Left lobe of liver (tissue), 2 donors: ENCODE measurements at places on chromosomes 4 and X.

- no peak for DNase-seq
Observed at GRCh38 chr4:169963998-169964397, 62.2 kb downstream of the MFAP3L start.

GRCh38 chrX:74578137-74578536, 36.3 kb downstream of the RLIM start:
- no peak for DNase-seq

DNA sequence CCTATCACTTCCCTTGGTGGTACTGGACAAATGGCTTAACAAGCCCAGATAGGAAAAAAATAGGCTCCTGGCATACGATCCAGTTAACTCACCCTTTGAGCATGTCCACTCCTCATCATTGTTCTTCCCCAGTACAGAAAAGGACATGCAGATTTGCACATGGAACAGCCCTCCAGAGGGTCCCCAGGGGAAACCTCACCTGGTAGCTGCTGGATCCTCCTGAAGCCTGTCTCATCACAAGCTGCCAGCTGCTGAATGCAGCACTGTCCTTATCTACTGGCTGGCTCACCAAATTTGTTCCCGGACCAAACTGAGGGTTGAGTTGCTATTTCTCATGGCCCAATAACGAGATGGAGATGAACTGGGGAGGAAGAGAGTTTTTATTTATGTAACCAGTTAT, 49.4 kb downstream of the SERTM2 start:
- no peak for DNase-seq

DNA sequence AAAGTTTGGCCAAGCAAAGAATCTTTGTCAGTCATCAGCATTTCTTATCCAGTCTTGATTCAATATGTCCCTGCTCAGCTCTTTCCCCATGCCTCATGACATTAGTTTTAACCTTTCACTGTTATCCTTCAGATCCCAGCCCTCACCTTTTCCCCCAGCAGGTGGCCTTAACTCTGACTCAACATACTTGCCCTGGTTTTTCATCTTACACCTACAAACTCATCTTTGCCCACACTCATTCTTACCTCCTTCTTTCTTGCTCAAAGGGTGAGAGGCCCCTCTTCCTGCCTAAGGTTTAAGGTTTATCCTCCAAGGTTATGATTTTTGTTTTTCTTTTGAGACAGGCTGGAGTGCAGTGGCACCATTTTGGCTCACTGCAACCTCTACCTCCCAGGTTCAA, 10.6 kb upstream of the ANXA5 start:
- DNase-seq: no peak

DNA sequence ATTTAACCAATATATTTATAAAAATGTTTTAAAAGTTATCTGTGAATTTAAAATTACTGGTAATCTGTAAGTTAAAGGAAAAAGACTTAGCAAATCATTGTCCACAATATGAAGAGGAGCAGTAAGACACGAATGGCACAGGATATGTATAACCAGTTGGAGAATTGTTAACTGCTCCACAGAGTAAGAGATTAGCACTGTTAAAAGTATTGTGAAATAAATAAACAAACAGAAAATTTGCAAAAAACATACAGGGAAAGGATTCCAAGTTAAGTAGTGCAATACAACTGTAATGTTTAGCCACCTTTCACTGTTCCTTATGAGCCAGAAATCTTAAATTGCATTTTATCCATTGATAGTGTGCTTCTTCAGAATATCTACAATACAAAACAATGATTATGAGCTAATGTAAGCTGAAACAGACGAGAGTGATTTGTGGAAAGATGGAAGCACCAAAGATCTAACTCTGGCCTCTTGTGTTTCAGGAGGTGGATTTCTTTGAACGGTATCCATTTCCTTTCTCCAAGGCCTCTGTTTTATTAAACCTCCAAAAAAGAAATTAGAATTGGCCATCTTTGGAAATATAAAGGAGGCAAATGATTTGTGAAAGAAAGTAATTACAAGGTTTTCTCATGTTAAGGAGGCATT, 188.4 kb downstream of the UNC5C start:
- DNase-seq: no peak

DNA sequence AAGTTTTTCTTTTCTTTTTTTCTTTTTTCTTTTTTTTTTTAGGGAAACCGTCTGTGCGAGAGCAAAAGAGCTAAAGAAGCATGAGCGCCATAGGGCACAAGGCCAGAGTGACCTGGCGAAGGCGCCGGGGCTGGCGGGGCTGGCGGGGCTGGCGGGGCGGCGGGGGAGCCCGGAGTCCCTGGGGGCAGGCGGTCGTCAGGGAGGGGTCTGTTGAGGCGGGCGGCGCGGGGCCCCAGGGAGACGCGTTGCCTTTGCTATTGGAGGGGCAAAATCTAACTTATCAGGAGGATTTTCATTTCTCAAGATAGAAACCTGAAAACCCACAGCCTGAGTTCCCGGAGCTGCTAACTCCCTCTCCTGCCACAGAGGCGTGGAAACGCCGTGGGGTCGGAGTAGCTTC, 135.6 kb upstream of the SMAD1 start:
- no peak for DNase-seq

DNA sequence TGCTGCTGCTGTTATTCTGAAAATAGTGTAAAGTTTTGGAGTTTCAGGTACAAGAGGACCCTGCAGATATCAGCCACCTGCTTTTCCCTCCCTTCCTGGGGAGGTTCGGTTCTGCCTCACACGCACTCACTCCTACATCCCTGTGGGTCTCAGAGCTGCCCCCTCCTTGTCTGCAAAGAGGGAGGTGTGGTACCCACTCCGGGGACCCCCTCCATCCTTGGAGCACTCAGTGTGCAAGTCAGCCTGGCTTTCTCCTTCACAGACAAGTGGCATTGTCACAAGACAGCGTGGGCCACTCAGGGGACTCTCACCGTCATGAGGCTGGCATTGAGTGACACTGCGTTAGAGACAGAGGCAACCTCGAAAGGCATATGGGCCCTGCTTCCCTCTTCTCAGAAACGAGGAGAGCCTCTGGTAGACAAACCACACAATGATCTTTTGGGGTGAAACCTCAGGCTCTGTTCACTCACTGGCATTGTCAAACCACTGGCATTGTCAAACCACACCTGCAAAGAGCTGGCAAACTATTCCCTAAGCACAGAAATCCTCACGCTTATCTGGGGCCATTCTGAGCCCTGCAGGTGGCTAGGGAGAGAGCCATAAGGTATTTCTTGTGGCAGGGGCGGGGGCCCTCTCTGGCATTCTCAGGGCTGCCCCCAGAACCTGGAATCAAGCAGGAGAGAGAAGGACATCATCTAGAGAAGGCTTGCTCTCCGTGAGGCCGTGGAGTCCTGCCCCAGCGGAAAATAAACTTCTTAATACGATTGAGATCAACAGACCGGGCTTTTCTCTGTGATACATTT, 285.0 kb downstream of the SHOX start:
- peak; percentile 18 for DNase-seq

DNA sequence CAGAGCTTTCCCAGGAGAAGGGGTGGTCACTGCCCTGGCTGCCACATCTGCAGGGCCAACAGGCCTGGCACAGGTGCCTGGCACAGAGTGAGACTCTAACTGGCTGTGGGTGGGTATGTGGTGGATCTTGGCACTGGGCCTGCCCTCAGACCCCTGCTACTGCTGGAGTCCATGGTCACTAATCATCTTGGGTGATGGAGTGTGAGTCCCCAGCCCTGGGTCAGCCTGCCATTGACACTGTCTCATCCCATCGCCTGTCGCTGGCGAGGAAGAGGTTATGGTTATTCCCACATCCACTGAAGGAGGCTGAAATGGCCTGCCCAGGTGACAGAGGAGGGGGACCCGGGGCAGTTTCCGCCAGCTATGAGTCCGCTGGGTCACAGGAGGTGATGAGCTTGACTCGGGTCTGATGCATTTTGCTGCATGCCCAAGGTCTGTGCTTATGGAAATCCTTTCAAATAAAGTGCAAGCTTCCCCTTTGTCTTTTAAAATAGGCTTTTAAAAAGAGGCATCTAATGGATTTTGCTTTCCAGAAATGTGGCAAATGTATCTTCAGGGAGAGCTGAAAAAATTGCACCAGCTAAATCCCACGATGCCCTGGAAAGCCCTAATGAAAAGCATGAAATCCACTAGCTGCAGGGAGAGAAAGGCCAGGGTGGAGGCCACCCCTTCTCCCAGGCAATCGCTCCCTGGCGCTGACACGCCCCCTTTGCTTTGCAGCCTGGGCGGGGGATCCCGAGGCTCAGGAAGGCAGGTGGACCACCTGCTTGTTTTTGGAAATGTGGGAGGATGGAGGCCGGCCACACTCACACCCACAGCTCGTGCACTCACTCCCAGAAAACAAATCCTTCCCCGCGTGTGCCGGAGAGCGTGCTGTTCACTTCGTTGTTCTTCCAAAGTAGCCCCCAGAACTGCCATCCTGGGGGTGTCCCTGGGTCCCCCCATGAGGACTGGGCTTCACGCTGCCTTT, 54.9 kb downstream of the ABLIM2 start:
- no peak for DNase-seq

- DNase-seq: no peak
Observed at GRCh38 chr4:189255636-189256035, 685.0 kb upstream of the FRG1 start.

GRCh38 chr4:118124997-118125396, 90.7 kb downstream of the NDST3 start:
- no peak for DNase-seq

- DNase-seq: no peak
Observed at GRCh38 chr4:48196758-48197504, 62.9 kb upstream of the TXK start.

GRCh38 chr4:123995936-123996335, 599.3 kb downstream of the SPRY1 start:
- DNase-seq: no peak

GRCh38 chr4:95362906-95363558, 185.7 kb downstream of the UNC5C start:
- DNase-seq: no peak

DNA sequence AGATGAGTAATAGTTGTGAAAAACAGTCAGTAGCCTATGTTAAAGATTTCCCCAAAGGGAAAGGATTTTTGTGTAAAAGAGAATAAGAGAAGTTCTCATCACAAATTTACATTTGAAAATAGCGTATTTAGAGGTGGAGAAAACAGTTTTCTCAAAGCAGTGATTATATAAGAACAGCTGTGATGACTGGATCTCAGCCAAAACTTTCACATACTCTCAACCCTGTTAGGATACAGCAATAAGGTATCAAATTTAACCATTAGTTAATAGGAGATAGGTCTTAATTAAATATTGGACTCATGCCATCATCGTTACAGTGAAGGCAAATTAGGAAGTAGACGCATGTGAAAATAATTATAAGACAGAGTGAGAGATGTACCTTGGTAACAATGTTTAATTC, 622.7 kb downstream of the PCDH18 start:
- no peak for DNase-seq

- DNase-seq: no peak
Observed at GRCh38 chr4:18075823-18076433, 54.4 kb upstream of the LCORL start.

- DNase-seq: no peak
Observed at GRCh38 chr4:7058792-7059191, 9.1 kb downstream of the GRPEL1 start.

GRCh38 chr4:138909587-138909986, 106.0 kb upstream of the NOCT start:
- DNase-seq: no peak

DNA sequence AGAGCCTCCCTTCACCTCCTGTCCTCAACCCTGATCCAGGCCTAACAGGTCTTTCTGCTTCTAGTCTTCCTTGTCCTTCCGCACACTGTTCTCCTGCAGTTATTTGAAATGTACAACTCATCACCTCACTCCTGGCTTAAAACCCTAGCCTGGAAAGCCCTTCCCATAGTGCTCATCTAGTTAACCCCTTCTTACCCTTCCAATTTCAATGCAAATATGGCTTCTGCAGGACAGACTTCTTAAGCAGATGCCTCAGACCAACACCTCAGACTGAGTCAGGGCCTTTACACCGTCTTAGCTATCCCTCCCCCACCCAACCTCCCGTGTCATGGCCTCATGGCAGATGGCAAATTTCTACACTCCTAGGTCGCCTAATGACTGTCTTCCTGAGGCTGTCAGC, 130.4 kb downstream of the BCOR start:
- no peak for DNase-seq

DNA sequence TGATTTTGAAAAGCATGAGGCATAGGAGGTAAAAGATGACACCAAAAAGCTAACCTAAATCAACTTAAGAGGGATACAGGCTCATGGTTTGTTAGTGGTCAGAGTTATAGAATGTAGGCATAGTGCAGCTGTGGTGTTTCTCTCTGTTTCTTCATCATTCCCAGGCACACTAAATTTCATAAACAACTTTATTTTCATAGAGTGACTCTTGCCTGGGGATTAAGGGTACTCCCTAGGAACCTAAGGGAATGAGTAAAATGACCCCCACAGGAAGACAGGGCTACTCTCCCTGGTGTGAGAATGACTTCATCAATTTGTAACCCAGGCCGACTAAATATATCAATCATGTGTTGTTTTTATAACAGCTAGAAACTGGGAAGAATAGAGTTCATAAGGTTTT, 11.1 kb downstream of the FABP2 start:
- no peak for DNase-seq

DNA sequence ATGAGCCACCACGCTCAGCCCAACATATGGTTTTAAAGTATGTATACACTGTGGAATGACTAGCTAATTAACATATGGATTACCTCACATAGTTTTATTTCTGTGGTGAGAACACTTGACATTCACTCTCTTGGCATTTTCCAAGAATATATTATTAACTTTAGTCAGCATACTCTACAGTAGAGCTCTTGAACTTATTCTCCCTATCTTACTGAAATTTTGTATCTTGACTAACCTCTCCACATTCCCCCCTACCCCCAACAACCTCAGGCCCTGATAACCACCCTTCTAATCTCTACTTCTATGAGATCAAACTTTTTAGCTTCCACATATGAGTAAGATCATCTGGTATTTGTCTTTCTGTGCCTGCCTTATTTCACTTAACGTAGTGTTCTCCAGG, 38.6 kb upstream of the AGA start:
- DNase-seq: no peak

DNA sequence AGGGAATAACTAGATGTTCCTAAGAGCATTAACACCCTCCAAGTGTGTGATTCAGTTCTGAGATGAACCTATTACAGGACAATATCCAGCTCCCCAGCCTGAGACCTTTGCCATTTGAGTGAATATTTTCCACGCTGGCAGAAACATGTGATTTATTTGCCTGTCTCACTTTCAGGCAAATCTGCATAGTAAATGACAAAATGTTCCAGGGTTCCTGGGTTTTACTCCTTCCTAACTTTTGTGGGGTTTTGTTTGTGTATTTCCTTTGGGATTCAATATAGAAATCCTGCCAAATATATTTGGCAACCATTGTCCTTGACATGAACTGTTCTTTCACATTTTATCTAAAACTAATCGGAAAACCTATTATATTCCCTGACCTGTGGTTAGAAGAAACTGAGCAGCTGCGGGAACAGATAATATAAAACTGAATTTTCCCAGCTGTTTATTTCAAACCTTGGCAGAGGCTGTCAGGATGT, 12.5 kb downstream of the F8 start:
- DNase-seq: peak; percentile 43

DNA sequence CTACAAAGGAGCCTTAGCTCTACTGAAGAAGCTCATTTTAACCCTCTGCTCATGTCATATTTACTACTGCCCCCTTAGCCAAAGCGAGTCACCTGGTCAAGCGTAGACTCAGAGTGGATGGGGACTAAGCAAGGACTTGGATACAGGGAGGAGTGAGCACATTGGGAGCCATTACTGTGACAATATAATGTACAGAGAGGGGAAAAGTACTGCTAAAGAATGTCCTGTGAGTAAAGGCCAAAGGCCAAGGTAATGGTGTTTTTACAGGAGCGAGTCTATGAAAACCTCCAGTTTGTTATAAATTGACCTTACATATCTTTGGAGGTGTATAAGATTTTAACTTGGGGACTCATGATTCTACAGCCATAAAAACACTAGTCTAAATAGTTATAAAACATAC, 10.6 kb upstream of the GK start:
- DNase-seq: no peak

- DNase-seq: no peak
Observed at GRCh38 chrX:19377799-19378198, 34.1 kb downstream of the PDHA1 start.
